Neural crest cell (in vitro differentiated cells): ENCODE measurements at places on chromosomes 5 and 9.

DNA sequence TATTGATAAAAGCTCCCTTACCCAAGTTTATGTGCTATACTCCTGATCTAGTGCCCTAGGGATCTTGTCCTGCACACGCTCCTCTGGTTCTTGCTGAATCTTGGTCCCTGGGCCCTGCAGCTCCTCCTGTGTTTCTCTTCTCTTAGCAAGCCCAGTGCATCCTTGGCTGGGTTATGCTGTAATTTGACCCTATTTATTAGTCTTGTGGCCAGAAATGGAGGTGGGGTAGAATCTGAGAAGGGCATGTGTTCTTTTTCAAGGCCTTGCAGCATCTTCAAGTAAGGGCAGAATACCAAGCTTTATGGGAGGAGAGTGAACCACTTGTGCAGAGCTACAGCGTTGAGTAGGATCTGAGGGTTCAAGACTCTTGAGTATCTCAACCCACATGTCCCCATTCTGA lies 366.8 kb downstream of the FAM170A start:
- DNase-seq, result no peak

DNA sequence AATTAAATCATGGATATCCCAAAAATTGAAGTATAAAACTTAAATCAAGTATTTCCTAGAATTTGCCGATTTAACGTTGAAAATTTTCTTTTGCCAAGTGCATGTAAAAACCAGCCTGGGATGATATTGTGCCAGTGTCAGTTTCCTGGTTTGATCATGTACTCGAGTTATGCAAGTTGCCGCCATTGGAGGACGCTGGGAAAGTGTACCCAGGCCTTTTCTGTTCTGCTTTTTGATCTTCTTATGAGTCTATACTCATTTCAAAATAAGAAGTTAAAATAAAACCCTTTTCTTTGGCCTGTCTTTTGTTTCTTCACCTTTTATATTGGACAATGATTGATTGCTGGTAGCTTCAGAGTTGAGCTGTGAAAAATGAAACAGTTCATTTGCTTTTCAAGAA lies 93.1 kb upstream of the NFIL3 start:
- DNase-seq, result no peak

- no peak for DNase-seq
Measured at GRCh38 chr5:82809420-82810143, 267.6 kb downstream of the TMEM167A start.

GRCh38 chr5:81162501-81162900 lies 70.6 kb upstream of the CKMT2 start:
- no peak for DNase-seq
